ENCODE measurements at places on chromosomes 7 and 10.

- no peak for DNase-seq
These were observed 114.1 kb upstream of the WNT16 start for GRCh38 chr7:121214657-121215056.

- no peak for DNase-seq
These were observed 576.1 kb upstream of the LRRTM3 start for GRCh38 chr10:66349726-66350125.

GRCh38 chr7:92888-93672 lies 99.3 kb upstream of the FAM20C start:
- DNase-seq, result no peak

DNA sequence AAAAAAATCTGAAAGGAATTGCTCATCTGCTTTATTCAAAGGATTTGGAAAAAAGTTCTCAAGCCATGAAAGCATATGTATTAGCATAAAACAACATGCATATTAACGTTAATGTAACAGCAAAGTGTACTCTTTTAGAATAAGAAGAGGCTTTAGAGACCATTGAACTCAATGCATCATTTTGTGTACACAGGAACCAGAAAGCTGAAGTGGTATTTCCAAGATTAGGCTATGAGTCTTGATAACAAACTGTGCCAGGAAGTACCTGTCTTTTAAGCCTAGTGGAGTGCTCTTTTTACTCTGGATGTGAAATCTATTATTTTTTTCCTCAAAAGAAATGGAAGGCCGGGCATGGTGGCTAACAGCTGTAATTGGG lies 164.2 kb downstream of the THSD7A start:
- DNase-seq, result no peak

DNA sequence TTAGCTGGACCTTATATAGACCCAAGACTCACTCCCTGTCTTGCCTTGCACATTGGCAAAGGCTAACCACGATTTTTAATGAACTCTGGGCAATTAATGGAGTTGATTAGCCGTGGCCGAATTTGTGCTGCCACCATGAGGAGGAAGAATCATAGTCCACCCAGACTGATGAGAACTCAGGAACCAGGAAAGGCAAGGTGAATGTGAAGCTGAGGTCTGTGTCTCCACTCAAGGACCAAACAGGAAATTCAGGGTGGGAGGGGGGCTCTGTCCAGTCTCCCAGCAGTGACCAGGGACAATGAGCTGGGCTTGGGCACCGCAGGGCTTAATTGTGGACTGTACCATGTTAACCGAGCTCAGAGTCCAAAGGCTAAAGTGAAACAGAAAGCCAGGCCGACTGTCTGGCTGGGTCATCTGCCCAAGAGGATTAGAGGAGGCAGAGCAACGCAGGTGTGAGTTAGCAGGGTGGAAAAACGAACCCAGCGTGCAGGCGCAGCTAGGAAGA lies 127.0 kb upstream of the JCAD start:
- no peak for DNase-seq

DNA sequence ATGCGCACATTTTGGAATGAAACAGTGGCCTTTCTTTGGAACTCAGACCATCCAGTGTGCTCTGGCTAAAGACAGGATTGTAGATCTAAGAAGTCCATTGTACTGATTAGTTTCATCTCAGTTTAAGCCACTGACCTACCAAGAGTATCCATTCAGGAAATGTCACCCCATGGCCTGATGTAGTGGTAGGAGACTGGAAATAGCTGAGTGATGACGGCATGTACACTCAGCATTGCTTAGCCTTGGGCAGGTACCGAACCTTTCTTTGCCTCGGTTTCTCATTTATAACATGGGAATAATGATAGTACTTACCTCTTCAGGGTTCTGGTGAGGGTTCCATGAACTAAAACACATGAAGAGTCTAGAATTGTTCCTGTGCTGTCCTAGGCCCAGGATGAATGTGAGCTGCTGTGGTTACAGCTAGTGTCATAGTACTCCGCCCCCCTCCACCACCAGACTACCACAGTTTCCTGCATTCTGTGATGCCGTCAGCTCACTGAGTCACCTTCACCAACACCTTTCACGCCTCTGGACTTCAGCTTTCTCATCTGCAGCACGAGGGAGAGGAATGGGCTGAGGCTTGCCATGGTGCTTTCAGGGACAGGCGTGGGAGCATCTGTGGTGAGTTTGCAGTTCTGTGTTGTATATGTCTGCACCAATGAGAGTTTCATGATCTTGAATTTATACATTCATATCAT lies 484.0 kb upstream of the GALNT17 start:
- peak; percentile 29 for DNase-seq

DNA sequence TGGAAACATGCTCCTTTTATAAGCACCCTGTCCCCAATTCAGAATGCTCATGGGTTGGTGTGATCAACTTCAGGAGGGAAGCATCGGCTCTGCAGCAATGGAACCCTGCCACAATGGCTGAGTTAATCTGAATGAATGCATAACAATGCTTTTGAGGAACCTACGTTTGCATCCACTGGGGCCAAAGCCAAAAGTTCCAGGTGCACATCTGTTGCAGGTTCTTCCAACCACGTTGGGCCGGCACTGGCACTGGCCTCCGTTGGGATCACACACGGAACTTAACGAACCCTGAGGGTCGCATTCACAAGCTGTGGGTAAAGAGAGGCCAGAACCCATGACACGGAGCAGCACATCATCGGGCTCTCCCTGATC lies 43.4 kb downstream of the LAMB1 start:
- no peak for DNase-seq

DNA sequence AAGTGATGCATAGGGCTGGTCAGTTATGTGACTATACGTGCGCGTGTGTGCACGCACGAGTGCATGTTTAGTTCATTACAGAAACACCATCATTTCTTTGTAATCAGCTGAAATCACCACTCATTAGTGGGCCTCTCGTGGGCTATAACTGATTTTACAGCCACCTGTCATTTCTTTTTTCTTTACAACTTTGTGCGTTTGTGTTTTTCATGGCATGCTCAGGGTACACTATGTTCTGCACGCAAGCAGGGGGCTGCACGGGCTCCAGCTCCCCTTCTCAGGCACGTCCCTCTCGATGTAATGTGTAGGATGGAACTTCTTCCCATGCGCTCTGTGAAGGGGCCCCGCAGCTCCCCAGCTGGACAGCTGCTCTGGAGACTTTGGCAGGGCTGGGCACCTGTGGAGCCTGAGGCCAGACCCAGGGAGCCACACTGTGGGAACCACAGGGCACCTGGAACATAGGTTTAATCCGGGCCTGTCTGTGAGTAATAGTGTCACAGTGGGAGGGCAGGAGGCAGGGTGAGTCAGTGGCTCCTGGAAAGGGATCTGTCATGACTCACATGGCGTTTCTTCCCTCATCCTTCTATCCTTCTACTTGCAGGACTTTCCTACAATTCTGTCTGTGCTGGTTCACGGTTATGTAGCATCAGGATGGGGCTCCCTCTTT lies 4.9 kb downstream of the GCK start:
- DNase-seq, result peak; percentile 95

GRCh38 chr10:11756766-11757315 lies 14.7 kb downstream of the ECHDC3 start:
- DNase-seq, result no peak

- DNase-seq, result no peak
These were observed 640.9 kb upstream of the GRM3 start for GRCh38 chr7:86002858-86003257.

GRCh38 chr10:16950656-16951601 lies 133.7 kb upstream of the RSU1 start:
- DNase-seq, result peak; percentile 37

DNA sequence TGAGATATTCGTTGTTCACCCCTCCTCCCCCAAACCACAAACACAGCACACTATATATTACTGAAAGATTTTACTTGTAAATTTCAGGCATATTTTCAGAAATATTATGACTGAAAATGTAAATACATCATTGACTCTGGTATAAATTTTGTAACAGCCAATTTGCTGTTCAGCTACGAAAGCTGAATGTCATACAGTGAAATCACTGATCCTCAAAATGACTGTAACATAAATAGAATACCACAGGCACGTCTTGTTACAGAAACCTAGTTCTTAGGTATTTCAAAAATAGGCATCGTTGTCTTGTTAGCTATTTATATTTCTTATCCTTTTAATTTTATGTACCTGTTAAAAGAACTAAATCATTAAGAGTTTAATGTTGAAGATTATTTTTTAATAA lies 15.1 kb downstream of the TRUB1 start:
- DNase-seq, result no peak

GRCh38 chr10:103958996-103959395 lies 7.9 kb upstream of the SLK start:
- peak; percentile 68 for DNase-seq

All from RWPE1 (cell line).